ENCODE measurements at places on chromosomes 6 and 20.

DNA sequence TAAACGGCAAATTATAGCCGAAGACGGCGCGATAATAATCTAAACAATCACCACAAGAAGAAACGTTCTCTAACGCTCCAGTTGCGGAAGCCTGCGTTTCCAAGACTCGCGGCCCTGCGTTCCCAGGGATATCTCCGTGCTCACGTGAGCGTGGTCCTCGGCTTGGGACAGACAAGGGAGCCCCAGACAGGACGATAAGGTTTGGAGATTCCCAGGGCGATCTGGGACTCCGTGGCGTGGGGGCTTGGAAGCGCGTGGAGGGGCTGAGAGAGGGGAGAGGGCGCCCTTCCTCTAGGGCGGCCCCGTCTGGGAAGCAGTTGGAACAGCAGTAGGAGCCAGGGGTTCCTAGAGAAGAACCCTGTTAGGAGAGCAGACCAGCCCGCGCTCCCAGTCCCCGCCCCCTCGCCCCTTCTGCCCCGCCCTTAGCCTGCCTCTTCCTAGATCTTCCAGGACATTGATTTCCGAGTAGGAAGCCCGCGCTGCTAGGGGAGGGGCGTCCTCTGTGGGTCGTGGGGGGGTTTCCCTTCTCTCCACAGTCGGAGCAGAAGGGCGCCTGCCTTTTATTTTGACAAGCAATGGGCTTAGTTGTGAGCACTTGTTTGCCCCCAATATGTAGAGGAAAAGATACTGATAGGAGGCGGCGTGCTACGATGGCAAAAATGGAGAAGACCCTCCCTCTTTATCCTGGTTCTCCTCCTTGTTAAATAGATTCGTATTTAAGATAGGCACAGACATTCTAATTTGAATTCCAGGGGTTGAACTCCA lies 10.6 kb downstream of the NRN1 start:
- no peak for DNase-seq

- no peak for DNase-seq
These were observed 29.9 kb downstream of the ABHD12 start for GRCh38 chr20:25360631-25361286.

GRCh38 chr20:57007171-57007540 lies 259.3 kb downstream of the BMP7 start:
- no peak for DNase-seq

DNA sequence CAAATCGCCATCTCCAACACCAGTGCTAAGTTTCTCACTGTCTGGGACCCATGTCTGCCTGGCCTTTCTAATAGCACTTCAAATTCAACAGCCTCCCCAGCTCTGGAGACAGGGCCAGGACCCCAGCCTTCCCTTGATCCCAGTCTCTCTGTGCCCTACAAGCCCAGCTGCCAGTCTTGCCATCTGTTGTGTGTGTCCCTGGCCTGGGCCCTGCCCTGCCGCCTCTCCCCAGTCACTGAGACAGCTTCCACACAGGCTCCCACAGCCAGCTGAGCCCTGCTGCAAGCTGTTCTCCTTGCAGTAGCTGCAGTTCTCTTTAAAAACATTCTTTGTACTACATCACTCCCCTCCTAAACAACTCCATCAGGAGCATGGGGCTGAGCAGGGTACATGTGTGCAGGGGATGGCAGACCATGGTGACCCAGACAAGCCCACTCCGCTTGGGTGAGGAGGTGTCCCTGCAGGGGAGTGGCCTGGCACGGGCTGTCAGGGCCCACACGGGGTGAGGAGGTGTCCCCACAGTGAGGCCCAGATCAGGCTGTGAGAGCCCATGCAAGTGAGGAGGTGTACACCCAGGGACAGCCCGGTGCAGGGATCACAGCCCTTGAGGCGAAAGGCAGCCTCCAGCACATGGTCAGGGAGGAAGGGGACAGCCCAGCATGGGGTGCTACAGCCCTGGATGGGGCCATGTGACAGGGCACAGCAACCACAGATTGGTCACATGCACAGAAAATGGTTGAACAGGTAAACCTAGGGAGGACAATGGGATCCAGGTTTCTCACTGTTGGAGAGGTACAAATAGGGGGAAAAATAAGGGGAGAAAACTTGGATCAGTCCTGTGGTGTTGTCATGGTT lies 16.2 kb downstream of the CST7 start:
- DNase-seq = no peak

GRCh38 chr20:32325706-32326503 lies 32.2 kb upstream of the ASXL1 start:
- no peak for DNase-seq

DNA sequence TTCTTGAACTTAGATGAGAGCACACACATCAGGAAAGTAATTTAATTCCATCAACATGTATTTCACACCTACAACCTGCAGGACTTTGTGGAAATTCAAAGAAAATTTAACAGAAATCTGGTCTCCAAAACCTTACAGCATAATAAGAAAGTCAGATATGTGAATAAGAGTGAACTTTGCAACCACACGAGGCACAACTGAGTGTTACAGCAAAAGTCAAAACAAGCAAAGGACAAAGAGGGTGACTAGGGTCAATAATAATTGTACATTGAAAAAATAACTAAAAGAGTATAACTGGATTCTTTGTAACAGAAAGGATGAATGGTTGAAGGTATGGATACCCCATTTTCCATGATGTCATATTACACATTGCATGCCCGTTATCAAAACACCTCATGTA lies 113.8 kb downstream of the MTFR2 start:
- DNase-seq = no peak

DNA sequence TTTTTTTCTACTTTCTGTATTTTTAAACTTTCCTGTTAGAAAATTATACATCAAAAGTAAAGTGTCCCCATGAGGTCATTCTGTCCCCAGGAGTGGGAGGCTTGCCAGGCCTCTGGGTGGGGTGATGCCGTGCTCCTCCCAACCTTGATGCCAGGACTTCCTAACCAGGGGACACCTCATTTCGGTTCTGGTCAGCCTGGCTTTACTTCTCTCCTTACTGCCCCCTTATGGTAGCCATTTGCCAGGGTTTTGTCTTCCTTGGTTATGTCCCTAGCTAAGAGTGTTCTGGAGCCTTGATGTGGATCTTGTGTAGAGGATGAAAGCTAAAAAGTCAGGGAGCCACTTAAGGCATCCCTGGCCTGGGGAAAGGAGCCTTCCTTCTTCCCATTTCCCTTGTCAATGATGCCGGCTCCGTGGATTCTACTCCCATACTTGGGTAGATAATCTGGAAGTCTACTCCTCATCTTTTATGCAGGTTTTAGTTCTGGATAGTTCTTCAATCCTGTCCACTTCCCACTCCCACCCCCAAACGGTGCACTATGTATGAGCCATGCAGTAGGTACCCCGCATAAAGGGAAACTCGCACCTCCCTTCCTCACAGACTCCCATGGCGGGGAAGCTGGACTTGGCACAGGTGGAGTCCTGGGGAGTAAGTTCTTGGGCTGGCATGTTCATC lies 164.1 kb upstream of the SALL4 start:
- no peak for DNase-seq

- no peak for DNase-seq
These were observed 63.2 kb downstream of the WASF1 start for GRCh38 chr6:110116258-110116657.

DNA sequence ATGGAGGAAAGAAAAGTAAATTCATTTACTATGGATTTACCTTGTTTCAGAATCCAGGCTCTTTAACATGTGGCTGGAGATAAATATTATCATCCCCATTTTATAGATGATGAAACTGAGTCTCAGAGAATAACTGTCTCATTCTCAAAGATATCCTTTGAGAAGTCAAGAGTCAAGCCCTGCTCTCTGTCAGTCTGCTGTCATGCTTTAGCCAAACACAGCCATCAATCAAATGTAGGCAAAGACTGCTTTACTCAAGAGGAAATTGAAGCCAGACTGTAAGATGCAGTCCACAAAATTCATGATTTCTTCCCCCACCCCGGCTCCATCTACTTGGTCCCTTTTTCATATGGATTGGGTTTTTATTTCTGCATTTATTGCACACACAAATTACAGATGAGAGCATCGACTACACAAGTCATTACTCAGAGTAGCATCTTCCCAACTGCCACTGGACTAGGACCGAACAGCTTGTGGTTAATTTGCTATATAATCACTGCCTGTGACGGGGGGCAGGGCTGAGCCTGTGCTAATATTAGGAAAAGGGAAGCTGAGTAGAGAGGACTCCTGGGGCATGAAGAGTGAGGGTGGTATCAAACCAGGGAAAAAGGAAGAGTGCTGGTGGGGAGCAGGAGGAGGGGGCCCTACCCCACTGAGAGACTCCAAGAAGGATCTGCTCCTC lies 102.7 kb upstream of the TOP1 start:
- no peak for DNase-seq

- DNase-seq = no peak
These were observed 412.6 kb downstream of the QKI start for GRCh38 chr6:163827143-163827542.

GRCh38 chr6:11035616-11036350 lies 8.3 kb downstream of the ELOVL2 start:
- no peak for DNase-seq

DNA sequence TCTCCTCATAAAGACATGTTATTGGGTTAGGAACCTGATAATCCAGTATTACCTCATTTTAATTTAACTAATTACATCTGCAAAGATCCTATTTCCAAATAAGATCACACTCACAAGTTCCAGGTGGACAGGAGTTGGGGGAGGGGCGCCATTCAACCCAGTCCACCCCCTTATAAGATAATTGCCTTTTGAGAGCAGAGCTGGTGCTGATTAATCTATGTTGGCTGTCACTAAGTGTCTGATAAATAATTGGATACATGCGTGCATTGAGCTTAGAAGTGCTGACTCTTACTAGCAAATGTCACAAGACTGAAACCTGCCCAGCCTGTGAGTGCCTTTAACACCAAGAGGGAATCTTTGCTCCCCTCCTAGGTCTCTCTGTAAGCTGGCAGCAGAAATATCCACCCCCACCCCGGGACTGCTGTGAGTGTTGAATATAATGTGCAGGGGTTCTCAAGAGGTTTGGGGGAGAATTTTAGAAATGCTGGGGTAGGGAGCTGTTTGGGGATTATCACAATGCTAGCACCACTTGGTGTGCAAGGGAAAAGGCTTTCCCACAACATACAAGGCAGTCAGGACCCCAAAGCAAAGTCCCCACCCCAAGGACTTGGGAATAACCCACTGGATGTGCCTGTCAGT lies 87.5 kb downstream of the ANKRD60 start:
- DNase-seq = no peak

DNA sequence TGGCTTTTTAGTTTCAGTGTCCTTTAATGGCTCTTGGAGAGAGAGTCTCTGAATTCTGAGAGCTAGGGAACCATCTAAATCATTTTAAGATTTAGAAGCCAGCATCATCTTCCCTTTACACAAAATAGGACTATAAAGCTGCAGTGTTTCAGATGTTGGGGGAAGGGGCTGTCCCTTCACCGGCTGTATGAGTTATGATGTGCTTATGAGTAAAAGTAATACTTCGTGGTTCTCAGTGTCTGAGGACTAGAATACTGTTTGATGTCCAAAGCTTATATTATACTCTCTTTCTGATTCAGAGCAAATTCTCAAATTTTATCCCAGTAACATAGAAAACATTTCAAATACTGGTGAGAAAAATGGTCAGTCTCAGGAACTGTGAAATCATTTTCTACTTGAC lies 63.5 kb upstream of the FAM8A1 start:
- no peak for DNase-seq

GRCh38 chr6:131107151-131107550 lies 28.1 kb upstream of the AKAP7 start:
- no peak for DNase-seq

DNA sequence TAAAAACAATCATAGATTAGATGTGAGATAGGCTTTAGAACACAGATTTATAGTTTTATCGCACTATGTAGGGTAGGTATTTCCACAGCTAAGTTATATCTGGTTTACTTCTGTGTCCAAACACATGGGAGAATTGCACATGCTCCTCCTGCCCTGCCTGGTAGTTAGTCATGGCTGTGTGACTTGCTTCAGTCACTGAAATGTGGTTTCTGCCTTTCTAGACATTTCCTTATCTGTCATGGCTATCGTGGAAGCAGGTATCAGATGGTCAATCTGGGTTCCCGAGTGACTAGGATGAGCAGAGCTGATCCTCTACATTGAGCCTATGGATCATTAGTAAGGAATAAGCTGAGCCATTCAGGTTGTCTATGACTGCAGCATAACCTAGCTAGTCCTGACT lies 117.8 kb upstream of the GMDS start:
- no peak for DNase-seq

DNA sequence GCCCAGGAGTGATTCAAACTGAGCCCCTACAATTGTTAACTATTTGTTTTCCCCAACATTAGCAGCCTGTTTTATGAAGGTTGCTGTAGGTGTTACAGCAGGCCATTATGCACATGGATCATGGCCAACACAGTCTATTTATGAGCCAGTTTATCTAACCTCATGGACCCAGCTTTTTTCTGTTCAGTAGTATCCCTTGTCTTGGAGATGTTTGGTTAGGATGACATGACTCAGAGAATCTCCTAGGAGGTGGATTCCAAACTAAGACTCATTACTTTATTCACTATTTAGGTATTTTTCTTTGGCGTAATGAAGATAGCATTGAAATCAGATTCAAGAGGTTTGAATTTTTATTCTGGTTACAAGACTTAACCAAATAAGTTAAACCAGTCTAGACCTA lies 62.8 kb upstream of the TFB1M start:
- DNase-seq = no peak

DNA sequence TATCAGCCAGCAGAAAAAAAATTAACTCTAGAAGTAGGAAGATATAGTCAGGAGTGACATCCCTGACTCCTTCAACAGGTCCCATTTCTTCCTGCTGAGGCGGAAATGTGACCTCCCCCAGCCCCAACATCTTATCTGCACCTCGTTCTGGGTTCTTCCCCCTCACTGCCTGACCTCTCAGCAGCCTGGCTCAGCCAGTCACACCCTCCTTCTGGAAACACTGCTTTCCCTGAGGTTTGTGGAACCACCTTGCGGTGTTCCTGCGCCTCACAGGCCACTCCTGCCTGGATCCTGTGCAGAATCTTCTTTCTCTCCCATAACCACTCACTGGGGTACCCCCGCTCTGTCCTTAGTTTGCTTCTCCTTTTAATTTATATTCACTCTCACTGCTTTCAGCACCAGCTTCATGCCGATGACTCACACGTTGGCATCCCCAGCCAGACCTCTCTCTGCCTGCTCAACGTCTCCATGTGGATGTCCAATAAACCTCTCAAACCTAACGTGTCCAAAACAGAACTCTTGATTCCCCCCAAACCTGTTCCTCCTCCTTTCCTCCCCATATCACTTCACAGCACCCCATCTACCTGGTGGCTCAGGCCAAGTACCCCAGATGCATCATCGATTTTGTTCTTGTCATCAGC lies 222.8 kb upstream of the PLN start:
- DNase-seq = no peak

DNA sequence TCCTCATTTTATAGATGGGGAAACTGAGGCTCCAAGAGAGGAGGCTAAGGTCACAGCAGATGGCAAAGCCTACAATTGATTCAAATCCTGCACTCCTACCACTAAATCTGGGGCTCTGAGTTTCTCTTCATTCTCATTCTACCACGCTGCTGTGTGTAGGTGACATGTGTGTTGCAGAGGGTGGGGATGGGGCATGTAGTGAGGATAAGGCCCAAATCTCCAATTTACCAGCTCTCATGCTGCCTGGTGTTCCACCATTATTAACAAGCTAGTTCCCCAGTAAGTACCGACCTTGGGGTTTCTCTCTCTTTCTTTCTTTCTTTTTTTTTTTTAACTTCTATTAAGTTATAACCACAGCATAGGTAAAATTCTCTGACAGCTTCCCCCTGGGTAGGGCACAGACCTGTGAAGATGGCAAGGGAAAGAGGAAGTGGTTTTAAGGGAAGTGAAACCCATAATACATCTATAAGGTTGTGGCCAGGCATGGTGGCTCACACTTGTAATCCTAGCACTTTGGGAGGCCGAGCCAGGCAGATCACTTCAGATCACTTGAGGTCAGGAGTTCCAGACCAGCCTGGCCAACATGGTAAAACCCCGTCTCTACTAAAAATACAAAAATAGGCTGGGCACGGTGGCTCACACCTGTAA lies 13.0 kb upstream of the MATN4 start:
- DNase-seq = no peak
